Epithelial cell of esophagus (primary cell): ENCODE measurements at places on chromosomes 7 and 10.
A peak's percentile ranks its signal among the peaks of the same experiment; 100 is the strongest.

GRCh38 chr10:123681285-123681684 lies 15.1 kb downstream of the GPR26 start:
- DNase-seq: no peak

- DNase-seq: no peak
Observed at GRCh38 chr7:207418-208129, 15.2 kb downstream of the FAM20C start.

DNA sequence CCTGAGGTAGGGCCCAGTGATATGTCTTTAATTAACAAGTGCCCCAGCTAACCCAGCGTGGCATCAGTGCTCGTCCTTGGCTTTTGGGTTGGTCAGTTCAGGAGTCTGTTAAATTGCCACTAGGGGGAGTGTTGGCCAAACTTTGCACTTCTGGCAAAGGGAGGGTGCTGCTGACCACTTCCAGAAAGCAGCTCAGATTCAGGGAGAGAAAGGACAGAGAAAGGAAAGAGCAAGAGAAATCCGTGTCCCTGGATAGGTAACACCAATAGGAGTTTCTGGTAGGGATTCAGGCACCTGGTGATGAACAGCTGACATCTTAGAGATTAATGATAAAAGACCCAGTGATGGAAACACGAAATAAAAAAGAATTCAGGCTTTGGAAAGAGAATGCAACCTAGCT lies 243.1 kb upstream of the AOAH start:
- peak; percentile 58 for DNase-seq

DNA sequence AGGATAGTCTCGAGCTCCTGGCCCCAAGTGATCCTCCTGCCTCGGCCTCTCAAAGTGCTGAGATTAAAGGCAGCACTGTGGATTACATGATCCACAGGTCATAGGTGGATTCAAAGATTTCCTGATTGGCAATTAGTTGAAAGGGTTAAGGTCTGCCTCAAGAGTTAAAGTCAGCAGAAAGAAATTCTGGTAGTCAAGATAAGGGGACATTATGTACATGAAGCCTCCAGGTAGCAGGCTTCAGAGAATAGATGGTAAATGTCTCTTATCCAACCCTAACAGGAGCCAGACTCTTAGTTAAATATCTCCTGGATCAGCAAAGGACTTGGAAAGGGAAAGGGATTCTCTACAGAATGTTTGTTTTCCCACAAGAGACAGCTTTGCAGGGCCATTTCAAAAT lies 93.7 kb downstream of the SKIDA1 start:
- DNase-seq: no peak

DNA sequence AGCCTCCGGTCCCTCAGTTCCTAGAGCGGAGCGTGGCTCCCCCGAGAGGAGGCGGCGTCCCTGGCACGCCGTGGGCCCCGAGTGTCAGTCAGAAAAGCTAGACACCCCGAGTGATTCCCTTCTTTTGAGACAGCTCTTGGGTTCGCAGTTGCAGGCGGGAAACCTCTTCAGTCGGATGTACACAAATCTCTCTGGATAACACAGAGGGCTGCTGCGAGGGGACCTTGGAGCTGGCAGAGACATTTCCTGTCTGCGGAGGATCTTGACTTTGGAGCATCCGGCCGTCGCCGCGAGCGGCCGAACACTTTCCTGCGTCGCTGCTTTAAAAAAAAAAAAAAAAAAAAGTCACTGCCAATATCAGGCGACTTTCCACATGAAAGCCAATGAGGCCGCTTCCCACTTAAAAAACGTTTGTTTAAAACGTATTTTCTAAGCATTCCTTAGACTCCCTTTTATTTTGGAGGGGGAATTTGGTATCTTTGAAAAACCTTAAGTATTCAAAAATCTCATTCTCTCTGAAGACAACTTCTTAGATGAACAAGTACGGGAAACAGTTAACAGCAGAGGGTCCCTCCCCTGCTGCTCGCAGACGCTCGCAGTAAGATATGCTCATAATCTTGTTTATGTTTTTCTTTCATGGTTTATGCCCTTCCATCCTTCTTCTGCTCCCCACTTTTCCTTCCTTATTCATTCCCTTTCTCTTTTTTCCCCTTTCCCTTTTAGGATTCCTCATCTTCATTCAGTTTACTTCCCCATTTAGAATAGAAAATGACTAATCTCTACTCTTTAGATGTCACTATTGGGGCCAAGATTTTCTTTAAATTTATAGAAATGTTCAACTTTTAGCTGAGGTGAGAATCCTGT lies 10.0 kb downstream of the HHEX start:
- DNase-seq: peak; percentile 13

GRCh38 chr7:108026647-108027046 lies 23.7 kb upstream of the LAMB1 start:
- DNase-seq: no peak

DNA sequence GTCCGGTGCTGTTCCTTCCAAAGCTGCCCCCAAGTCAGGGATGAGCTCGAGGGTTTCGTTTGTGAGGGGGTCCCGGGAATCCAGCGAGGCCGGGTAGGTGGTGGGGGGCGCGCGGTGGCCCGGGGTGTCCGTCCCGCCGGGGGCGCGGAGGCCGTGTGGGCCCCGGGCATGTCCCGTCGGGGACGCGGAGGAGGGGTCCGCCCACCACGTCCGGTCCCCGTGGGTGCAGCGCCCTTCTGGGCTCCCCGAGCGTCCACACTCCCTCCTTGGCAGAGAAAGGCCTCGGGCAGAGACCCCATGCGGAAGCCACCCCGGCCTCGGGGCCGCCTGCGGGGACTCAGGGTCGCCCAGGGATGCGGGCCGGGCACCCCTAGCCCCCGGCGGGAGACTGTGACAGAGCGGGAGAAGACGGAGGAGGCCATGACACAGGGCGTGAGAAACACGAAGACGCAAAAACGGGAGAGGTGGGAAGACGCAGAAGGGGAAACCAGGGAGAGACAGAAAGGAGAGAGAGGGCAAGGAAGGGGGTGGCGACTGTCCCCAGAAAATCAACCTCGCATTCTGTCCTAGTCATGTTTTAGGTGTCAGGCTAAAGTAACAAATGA lies 640 bp upstream of the ZNF425 start:
- peak; percentile 22 for DNase-seq

DNA sequence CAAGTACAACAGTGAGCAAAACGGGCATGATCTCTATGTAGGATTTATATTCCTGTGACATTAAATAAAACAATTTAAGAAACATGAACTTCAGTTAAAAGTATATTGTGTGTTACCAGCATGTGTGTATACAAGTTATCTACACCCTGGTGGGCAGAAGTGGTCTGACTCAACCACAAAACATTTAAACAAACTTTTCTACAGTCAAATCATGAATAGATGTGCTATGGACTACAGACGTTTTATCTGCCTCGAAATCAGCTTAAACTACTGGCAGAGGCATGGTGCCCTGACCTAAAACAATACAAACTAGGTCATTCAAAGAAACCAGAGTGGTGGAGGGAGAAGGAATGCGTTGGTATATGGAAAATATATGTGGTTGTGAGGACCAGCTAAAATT lies 3.6 kb downstream of the ARL3 start:
- no peak for DNase-seq

GRCh38 chr7:6401536-6401935 lies 46.2 kb downstream of the DAGLB start:
- DNase-seq: no peak

DNA sequence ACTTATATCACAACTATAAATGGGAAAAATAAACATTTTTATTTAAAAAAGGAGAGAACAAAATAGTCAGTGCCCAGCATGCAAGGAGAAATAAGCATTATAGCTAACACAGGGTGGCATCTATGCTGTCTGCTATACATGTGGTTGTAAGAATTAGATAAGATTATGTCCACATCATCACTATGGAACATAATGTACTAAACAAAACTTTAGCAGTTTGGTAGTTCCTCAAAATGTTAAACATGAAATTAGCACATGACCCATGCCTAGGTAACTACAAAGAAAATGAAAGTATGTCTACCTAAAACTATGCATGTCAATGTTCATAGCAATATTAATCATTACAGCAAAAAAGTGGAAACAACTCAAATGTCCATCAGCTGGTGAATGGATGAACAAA lies 28.7 kb upstream of the RUFY2 start:
- no peak for DNase-seq

DNA sequence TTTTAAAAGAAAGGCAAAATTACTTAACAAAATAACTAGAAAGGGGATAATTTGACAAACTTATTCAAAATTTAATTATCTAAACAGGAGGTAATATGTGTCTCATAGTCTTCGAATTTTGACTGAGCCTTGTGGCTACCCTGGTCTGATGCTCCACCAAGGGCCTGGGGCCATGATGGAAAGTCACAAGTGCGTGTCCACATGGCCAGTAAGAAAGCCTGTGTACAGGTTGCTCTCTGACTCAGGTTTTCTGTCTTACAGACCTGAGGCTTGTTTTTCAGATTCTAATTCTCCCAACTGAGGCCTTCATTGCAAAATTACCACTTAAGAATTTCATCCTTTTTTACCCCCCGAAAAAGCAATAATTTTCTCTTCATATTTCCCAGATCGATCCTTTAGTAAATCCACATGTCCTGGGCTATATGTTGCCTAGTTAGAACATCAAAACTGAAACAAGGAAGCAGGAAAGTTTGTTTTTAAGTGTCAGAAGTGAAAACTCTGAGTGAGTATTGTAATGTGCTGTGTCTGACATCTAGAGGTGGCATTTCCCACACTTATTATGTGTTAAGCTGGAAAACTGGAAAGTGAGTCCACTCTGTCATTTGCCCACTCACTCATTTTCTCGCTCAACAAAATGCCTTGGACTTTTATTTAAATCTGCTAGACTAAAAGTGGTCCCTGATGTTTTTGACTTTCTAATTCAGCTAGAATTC lies 10.0 kb downstream of the CYP3A43 start:
- DNase-seq: peak; percentile 56

GRCh38 chr10:81027223-81027622 lies 489.5 kb downstream of the SH2D4B start:
- no peak for DNase-seq

GRCh38 chr10:74932648-74933047 lies 106.2 kb downstream of the KAT6B start:
- DNase-seq: no peak

DNA sequence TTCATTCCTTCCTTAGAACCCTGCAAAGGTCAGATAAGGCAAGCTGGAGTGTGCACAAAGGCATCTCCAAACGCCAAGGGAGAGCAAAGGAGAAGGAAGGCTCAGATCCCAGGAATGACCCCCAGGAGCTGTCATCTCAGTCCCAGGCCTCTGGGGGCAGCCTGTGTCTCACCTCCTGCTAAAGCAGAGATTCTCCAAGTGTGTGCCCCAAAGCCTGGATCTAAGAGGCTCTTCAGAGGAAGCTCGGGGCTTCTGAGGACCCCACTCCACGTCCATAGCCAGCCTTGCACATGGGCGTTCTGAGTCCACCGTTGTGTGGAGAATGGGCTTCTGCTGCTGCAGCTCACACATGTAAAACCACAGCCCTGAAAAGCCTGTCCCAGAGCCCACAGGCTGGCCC lies 5.1 kb upstream of the GRID1 start:
- no peak for DNase-seq

DNA sequence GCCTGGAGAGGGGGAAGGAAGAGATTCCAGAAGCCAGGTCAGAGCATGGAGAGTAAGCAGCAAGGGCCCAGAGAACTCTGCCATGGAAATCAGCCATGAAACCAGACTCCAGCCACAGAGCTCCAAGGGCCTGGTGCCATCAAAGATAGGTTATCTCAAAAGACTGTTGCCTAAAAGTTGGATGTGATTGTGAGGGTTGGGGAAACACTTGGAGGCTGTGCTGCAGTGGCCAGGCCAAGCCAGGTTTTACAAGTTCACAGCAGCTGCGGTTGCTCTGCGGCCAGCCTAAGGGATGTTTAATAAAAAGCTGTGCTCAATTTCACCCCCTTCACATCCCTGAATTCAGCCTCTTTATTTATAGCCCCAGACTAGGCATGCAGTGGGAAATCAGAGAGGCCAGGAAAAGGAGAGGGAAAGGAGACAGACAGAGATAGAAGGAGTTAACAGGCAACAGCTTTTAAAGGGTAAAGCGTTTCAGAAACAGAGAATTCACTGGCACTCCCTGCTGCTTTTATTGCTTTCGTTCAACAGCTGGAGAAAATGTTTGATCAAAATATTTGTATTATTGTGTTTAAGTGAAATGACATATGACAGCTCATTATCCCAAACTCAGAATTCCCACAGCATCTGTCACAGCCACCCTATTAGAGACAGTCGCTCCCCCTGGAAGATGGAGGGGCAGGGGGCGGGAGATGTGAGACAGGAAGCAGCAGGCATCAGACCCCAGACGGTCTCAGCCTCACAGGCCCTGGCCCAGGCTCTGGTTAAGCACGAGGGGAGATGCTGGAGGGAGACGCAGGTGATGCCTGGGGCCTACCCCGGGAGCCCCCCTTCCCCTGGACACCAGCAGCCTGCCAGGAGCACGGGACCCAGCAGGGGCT lies 140.1 kb downstream of the GLI3 start:
- no peak for DNase-seq

DNA sequence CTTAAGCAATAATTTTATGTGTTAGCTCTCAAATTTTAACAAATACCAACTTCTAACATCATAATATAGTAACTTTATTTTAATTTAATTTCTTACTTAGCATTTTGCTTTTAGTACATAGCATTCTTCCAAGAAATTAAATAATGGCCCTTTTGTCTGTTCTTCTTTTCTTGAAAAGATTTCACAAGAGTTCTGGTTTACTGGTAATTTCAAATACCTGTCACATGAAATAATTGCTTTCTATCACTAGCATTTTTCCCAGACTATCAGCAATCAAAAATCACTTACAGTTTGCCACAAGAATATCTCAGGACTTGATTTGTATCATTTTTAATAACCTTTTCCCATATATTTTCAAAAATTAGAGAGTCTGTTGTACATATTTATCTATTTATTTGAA lies 193.0 kb downstream of the CACNA2D1 start:
- DNase-seq: no peak

DNA sequence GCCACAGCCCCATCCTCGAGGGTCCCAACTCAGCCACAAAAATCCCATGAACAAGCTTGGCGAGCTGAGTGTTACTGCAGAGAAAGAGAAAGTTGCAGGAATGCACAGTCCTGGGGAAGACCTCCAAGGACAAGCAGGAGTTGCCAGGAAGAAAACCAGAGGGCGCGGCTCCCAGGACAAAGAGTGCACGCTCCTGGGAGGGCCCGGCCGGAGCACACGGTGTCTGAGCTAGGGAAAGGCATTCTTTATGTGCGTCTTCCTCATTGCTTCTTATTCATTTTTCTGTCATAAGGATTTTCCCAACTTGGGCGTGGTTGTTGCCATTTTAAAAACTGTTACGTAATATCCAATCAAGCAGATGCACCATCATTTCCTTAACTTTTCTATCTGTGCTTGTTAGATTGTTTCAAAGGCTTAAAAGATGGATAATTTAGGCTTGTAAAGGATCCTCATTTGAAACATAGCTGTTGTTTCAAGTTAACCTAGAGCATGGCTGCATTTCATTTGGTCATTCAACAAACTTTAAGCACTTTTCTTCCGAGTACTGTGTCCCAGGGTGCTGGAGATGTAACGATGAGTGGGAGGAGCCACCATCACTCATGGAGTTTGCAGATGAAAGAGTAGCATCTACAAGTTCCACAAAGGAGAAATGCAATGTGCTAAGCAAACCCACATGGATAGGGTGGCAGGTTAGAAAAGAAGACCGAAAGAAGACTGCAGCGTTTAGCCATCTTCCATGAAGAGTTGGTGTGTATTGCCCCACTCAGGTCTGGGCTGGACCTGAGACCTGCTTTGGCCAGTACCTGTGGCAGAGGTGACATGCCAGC lies 5.6 kb upstream of the CNPY1 start:
- no peak for DNase-seq

- no peak for DNase-seq
Observed at GRCh38 chr7:115561335-115562110, 469.0 kb downstream of the TFEC start.
